Esophagus squamous epithelium (tissue), 5 donors: ENCODE measurements at places on chromosomes 12 and 14. TPM values are rescaled to one million over a fixed set of nuclear protein-coding genes. Genes with fewer than 3 reads are reported as not detected.

GRCh38 chr12:75836533-75836932 lies 195.0 kb downstream of the PHLDA1 start:
- DNase-seq: no peak

DNA sequence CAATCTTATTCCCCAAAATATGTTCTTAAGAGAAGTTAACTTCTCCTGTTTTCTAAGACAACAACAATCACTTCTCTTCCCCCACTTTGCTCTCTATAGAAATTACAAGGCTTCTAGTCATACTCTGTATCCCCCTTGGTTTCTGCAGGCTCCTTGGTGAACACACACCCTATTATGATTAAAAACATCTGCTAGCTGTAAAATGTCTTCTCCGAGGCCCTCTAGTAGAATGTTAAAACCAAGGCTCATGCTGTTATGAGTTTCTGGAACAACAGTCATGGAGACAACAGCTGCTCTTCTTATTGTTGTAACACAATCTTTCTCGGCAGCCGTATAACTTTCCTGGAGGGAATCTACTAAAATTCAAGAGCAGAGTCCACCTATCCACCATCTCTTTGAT lies 397.5 kb upstream of the CCDC196 start:
- no peak for DNase-seq

DNA sequence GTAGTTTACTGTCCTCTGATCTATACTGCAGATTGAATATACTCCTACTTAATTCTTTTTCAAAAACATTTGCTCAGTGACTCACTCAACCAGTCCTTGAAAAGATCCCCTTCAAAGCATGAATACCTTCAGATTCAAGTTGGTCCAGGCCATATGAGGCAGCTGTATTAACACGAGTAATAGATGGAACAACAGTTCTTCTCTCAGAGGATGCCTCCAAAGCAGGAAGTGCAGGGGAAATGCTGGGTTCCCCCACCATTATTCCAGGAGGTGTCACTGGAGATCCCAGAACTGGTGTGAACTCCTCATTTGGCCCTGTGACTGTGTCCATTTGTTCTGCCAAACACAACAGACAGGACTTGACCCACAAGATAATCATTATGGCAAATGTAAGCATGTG lies 20.6 kb downstream of the ARMH4 start:
- DNase-seq: no peak

- no peak for DNase-seq
Observed at GRCh38 chr12:115672506-115673080, 604.9 kb downstream of the MED13L start.

DNA sequence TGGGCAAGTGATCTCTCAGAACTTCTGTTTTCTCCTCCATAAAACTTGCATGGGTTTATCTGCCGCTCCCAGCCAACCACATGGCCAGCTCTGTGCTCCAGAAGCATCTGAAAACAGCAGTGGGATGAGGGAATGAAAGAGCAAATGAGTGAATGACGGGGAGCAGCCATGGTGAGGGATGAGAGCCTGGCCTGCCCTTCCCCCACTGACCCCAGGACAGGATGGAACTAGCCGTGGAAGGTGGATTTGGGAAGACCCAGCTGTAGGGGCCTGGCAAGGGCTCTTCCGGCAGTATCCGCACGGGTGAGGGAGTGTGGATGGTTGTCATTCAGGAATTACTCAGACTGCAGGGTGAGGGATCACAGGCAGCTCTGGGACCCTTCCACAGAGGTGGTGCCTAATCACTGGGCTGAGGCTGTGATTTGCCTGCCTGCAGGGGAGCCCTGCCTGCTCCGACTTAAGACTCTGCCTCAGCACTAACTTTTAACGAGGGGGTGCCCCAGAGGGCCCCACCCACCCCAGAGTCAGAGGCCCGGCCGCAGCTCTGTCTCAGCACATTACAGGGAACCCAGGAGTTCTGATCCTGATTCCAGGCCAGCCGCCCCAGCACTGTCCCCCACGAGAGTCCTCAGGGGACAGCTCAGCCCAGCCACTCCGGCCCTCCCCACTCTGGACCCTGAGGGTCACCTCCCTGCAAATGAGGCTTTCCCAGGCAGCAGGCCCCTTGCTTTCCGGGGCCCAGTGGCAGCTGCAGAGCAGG lies 136.8 kb upstream of the C14orf180 start:
- no peak for DNase-seq

GRCh38 chr14:54337314-54337713 lies 59.5 kb upstream of the CDKN3 start:
- no peak for DNase-seq

DNA sequence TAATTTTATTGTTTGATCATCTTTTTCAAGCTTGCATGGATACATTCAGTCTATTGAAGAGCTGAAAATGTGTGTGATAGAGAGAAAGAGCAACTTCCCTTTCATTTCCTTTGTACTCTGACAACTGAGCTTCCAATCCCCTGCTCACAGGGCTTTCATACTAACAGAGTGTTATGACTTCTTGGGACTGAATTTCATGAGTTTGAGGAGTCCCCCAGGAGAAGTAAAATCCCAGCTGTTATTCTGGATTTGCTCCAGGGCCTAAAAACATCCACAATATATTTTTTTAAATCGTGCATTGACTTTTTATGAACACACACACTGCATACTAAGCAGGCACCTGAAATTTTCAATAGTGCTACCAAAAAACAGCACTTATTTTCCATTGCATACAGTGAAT lies 195.8 kb upstream of the CAND1 start:
- DNase-seq: no peak

DNA sequence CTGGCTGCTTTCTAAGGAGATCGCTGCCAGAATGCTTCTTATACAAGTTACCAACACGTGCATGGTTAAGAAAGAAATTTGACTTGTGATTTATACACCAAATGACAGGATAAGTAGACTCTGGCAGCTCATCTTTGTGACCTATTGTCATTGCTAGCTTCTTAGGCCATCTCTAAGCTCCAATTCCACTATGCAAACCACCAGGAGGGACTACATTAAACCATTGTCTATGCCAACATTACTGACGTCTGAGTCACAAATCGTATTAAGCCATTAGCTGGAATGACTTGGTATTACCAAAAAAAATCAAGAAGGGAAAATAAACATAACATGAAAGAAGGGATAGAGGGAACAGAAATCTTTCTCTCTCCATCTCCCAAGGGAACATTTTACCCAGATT lies 15.8 kb upstream of the VPS33A start:
- DNase-seq: no peak

DNA sequence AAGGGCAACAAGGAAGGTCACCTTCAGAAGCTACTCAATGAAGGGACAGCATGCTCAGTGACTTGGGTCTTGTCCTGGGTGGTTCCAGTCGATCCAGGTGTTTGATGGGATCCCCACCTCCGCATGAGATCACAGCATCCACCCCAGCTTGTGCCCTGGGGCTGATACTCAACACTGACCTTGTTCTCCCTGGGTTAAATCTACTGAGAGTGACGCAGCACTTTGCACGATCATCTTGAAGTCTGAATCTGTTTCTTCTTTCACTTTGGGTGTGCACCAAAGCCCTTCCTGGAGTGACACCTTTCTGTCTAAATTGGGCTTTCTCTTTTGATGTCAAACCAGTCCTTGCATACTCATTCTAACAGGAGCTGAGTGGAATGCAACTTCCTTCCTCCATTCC lies 13.8 kb downstream of the NOS1 start:
- DNase-seq: no peak

DNA sequence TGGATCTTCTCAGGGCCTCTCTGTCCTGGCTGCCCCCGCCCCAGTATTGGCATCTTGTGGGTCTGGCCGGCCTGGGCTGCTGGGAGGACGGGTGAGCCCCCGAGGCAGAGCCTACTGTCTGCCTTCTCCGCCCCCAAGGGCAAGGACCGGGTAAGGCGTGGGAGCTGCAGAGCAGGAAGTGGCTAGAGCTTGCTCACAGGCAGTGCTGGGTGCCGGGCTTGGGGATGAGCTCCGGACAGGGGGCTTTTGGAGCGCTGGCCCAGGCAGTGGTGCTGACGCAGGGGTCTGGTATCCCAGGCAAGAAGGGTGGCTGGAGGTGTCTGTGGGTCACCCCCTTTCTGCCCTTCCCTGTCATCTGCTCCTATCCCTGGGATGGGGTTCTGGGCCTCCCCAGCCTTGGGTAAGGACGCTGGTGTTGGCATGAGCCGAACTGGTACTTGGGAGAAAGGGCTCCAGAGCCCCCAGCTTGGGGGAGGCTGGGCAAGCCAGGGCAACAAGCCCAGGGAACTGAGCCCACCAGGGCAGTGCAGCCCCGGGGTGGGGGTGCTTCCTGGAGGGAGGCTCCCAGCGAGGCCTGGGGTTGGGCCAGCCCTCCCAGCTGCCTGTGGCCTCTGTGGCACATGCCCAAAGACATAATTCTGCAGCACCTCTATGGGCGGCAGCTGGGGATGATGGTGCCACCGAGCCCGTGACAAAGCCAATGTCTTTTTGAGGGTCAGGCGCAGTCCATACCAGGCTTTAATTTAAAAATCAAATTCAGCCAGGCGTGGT lies 126.3 kb downstream of the KIF26A start:
- no peak for DNase-seq

DNA sequence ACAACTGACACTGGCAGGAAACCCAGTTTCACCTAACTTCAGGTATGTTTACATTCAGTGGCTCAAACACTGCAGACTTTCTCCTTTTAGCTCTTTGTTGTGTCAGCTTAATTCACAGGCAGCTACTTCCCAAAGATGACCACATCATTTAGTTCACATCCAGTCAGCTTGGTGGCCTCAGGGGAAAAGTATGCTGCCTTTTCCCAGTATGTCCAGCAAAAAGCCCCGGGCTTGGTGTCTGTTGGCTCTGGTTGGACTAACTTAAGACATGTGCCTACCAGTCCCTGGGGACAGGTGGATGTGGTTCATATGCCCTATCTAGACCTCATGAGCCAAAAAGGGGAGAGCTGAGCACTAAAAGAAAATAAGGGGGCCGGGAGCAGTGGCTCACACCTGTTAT lies 56.4 kb downstream of the GOLGA5 start:
- no peak for DNase-seq

DNA sequence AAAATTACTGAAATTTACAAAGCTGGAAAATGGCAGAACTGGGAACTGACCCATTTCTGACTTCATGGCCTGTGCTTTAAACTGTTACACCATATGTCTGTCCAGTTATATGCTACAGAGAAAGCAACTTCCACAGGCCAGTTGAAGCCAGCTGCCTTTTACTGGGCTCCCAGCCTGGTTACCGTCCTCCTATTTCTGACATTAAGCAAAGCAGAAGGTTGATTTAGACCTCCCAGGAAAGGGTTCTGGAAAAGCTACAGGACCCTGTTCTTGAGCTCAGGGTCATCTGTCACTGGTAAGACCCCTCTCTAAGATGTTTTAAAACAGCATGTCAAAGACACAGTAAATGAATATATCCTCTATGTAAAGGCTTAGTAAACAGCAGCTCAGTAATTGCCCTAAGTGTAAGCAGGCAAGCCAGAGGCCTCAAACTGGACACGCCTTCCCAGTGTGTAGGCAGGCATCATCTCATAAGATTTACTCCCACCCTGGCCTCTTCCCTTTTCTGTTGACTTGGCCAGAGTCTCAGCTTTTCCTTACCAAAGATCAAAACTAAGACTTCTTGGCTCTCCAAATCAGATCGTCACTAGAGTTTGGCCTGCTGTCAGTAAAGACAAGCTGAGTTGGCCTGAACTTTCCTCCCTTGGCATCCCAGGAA lies 55.4 kb upstream of the RNU6-8 start:
- DNase-seq: no peak

- DNase-seq: no peak
Observed at GRCh38 chr14:68523989-68524725, 268.7 kb downstream of the ZFP36L1 start.

- no peak for DNase-seq
Observed at GRCh38 chr12:16499611-16500010, 106.4 kb downstream of the LMO3 start.

- no peak for DNase-seq
Observed at GRCh38 chr12:1488908-1489381, 105.4 kb downstream of the FBXL14 start.

DNA sequence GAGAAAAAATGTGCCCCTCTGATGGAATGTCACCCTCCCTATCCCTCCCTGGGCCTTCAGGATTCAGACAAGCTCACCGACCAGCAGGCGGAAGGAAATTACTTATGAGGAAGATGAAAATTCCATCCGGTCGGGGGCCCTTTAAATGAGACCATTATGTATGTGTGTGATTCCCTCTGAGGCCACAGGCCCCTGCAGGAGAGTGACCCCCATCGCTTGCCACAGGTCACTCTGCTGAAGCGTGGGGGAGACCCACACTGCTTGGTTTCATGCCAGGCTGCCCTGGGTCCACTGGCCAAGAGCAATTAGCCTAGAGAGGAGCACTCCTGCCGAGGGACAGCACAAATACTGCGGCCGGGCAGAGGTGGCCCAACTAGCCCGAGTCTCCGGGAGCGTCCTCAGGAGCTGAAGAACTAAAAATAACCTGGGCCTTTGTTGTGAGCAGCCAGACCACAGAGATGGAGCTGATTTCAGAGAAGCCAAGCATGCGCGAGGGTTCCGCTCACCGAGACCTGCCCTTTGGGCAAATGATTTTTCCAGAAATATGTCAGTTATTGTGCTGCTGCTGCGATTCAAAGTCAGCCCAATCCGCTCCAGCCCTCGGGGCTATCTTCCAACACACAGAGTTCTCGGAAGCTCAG lies 276.4 kb downstream of the DPF3 start:
- no peak for DNase-seq

DNA sequence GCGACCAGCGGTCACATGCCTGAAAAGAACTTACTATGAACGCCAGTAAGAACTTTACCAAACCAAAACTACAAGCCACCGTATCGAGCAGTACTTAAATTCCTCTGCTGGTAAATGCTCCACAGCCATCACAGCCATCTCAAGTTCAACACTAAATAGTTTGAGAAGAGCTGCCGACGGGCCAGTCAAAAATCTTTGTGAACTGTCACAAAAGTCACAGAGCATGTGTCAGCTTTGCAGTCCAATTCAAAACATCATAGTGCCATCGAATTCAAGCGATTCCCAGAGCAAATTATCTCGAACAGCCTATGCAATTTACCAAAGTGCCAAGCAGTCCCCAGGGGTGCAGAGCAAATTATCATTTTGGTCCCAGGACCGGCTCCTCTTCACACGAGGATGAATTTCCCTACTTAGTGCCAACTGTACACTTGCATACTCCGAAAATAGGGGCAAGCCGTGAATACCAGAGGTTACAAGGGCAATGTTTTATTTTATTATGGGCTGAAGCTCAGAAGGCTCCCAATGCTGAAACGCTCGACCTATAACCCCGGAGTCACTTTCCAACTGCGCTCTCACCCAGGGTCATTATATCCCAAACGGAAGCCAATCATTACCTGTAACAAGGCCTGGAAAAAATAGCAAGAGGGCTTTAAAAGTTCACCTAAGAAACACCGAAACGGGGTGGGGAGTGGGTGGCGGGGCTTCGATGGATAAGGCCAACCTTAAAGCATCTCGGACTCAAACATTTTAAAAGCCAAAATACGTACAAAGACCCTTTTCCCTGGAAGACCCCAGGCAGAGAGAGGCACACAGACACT lies 1.1 kb downstream of the LRP6 start:
- no peak for DNase-seq

The MYF6 gene
- not detected for total RNA-seq

The IGFBP6 gene
- total RNA-seq: 34.5 TPM

The TOMM20L gene
- not detected for total RNA-seq

The NRL gene
- total RNA-seq: 4.5 TPM

The NDUFA12 gene
- total RNA-seq: 105 TPM

The KLHL33 gene
- total RNA-seq: not detected

The ACRBP gene
- 4.0 TPM for total RNA-seq

The LALBA gene
- not detected for total RNA-seq

The FAM161B gene
- total RNA-seq: 1.2 TPM
